ENCODE measurements at places on chromosomes 6 and 20.

DNA sequence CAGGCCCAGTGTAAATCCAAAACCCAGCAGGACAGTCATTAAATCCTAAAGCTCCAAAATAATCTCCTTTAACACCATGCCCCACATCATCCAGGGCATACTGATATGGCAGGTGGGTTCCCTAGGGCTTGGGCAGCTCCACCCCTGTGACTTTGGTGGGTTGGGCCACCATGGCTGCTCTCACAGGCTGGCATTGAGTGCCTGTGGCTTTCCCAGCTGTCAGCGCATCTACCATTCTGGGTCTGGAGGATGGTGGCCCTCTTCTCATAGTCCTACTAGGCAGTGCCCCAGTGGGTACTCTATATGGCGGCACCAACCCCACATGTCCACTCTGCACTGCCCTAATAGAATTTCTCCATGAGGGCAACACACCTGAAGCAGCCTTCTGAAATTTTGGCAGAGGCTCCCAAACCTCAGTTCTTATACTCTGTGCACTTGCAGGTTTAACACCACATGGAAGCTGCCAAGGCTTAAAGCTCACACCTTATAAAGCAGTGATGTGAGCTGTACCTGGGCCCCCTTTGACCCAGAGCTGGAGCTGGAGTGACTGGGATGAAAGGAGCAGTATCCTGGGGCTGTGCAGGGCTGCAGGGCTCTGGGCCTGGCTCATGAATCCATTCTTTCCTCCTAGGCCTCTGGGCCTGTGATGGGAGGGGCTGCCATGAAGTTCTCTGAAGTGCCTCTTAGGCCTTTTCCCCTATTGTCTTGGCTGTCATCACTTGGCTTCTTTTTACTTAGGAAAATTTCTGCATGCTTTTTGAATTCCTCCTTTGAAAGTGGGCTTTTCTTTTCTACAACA, 765.5 kb upstream of the EPHA7 start:
- no peaks in the 10 kb centered on the region for H3K4me1 ChIP-seq
- no peak overlapping the region for H3K27ac ChIP-seq
- H3K4me3 ChIP-seq, result no peak overlapping the region
- no peak for DNase-seq

GRCh38 chr6:129006724-129007514, 124.0 kb downstream of the LAMA2 start:
- H3K4me3 ChIP-seq, result no peak overlapping the region
- no peaks in the 10 kb centered on the region for H3K36me3 ChIP-seq
- no peak for DNase-seq
- no peaks in the 10 kb centered on the region for H3K4me1 ChIP-seq
- no peaks in the 10 kb centered on the region for H3K27me3 ChIP-seq
- H3K27ac ChIP-seq, result no peak overlapping the region

GRCh38 chr6:98975421-98975820, 27.7 kb upstream of the FBXL4 start:
- H3K36me3 ChIP-seq, result no peaks in the 10 kb centered on the region
- no peaks in the 10 kb centered on the region for H3K27me3 ChIP-seq
- no peak overlapping the region for H3K4me3 ChIP-seq
- DNase-seq, result no peak

DNA sequence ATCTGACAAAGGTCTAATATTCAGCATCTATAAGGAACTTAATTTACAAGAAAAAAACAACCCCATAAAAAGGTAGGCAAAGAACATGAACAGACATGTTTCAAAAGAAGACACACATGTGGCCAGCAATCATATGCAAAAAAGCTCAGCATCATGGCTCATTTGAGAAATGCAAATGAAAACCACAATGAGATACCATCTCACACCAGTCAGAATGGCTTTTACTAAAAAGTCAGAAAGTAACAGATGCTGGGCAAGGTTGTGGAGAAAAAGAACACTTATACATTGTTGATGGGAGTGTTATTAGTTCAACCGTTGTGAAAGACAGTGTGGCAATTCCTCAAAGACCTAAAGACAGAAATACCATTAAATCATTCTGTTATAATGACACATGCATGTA, 289.9 kb upstream of the MMS22L start:
- H3K27ac ChIP-seq, result no peak overlapping the region
- H3K36me3 ChIP-seq, result no peaks in the 10 kb centered on the region
- H3K27me3 ChIP-seq, result no peaks in the 10 kb centered on the region

DNA sequence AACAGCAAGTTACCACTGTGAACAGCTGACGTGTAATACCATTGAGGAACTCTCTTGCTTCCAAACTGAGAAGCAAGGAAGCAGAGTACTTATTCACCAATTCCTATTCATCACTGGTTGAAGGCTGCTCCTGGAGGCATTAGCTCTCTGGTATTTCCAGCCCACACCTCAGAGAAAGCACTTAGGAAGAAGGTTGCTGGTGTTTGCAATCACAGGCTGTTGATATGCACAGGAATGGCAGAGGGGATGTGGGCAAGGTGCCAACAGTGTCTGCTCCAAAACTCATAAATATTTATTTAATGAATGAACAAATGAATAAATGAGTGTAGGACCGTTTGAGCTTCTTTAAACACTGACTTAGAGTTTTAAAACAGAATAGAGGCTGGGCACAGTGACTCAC, 6.9 kb upstream of the RRBP1 start:
- H3K27ac ChIP-seq, result no peak overlapping the region
- peaks cover 3% of the 10 kb centered on the region for H3K36me3 ChIP-seq
- H3K27me3 ChIP-seq, result no peaks in the 10 kb centered on the region
- H3K4me1 ChIP-seq, result peaks cover 8% of the 10 kb centered on the region
- no peak for DNase-seq

DNA sequence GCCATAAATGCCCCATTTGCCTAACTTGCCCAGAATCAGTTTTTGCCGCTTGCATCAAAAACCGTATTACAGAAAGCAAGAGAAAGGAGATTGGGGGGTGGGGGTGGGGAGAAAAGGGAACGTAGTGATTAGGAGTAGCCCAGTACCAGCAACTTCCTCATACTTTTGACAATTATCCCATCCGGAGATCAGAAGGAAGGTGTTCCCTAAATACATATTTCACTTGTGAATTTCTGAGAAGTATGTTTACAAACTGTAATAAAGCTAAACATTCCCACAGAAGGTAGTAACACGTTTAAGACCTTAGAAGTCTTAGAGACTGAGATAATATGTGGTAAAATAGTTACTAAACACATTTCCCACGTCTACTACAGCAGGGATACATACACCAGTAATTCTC, 14.5 kb downstream of the PREP start:
- peaks cover 8% of the 10 kb centered on the region for H3K36me3 ChIP-seq
- H3K27ac ChIP-seq, result no peak overlapping the region
- DNase-seq, result no peak
- H3K27me3 ChIP-seq, result no peaks in the 10 kb centered on the region
- H3K4me3 ChIP-seq, result no peak overlapping the region

DNA sequence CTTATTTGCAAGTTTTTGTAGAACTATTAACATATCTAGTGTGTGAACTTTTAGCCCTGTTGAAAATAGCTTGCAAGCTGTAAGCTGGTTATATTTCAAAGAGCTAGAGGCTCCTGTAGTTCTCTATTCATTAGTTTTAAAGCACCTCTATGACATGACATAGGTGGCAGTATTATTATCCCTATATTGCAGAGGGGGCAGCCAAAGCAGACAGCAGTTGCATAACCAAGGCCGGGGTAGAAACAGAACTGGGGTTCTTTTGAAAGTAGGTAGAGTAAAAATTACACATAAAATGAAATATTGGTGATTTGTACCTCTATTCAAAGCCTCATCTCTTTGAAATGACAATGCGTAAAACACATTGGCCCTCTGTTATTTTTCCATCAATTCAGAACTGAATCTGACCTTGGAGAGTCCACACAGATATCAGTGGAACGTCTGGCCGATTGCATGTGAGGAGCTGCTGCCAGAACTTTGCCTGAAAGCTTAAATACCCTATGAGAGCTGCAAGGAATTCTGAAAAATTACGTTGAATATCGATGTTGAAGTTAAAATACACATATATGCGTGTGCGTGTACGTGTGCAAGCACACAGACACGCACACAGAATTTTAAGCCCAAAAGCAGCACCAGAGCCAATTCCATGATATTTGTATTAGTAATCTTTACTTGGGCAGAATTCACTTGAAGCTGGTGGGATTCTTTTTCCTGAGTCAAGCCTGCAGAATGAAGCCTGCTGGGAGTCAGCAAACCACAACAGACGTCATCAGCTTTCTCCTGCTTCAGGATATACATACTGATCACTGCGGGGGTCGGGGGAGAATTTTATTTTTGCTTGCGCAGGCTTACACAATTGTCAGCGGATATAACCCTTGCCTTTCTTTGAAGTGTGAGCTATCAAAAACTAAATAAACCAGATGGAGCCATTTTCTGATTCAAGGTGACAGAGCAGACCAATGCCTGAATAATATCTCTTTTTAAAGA, 163.2 kb downstream of the PDE7B start:
- H3K4me1 ChIP-seq, result no peaks in the 10 kb centered on the region
- no peaks in the 10 kb centered on the region for H3K27me3 ChIP-seq
- DNase-seq, result no peak
- no peaks in the 10 kb centered on the region for H3K36me3 ChIP-seq

Measured in H9 (cell line).